HCEC 1CT (cell line): ENCODE measurements at places on chromosomes 13 and 19.

DNA sequence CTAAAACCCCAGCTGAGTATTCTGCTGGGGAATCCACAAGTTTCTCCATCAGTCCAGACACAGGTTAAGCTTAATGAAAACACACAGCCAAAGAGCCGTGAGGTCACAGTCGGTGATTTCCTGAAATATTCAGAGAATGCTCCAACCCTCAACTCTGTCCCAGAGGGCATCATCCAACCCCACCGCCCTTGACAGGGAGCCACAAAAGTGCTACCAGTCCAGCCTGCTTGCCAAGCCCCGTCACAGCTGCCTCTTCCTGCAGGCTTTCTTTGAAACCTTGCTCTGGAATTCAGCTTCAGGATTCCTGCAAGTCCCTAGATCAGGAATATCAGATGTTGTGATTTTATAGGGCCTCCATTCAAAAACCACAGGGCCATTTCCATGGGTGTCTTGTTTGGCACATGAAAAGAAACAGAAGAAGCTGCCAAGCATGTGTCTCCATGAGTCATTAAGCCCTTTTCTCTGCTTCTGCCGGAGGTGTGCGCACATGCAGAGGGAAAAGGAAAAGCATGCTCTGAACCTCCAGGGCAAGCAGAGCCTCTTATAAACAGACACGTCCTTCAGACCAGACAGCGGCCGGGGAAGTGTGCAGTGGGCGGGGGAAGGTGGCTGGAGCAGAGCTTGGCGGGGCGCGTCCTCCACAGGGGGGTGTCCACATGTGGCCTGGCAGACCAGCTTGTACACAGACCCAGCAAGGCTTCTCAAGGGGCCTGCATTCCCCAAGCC lies 164.7 kb downstream of the KATNAL1 start:
- peak; percentile 93 for DNase-seq

DNA sequence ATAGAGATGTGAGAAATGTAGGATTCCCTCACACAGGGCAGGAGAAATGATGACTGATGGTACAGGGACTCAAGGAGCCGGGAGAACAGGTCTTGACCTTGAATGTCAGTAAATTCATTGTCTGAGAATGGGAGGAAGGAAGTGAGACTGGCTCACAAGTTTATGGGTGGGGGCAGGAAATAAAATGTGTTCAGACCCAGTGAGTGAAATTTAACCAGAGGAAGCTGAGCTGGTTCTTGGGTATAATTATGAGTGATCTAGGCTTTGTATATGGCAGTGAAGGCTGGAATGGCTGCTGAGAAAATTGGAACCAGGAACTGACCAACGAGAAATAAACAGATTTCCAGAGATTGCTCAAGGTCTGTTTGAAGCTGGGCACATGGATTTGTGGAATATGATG lies 6.3 kb upstream of the IGSF23 start:
- peak; percentile 70 for DNase-seq

GRCh38 chr13:99821741-99822140 lies 149.8 kb downstream of the ZIC5 start:
- DNase-seq = no peak

DNA sequence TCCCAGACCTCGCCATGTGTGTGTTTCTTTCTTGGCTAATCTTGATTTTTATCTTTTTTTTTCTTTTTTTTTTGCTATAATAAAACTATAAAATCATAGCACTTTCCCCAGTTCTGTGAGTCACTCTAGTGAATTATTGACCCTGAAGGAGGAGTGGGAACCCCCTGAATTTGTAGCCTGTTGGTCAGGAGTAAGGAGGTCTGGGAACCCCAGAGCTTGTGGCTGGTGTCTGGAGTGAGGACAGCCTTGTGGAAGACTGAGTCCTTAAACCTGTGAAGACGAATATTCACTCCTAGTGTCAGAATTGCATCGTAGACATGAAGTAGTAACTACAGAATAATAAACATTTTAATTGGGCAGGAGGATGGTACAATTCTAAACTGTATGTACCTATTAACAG lies 7.4 kb downstream of the EID2B start:
- no peak for DNase-seq

DNA sequence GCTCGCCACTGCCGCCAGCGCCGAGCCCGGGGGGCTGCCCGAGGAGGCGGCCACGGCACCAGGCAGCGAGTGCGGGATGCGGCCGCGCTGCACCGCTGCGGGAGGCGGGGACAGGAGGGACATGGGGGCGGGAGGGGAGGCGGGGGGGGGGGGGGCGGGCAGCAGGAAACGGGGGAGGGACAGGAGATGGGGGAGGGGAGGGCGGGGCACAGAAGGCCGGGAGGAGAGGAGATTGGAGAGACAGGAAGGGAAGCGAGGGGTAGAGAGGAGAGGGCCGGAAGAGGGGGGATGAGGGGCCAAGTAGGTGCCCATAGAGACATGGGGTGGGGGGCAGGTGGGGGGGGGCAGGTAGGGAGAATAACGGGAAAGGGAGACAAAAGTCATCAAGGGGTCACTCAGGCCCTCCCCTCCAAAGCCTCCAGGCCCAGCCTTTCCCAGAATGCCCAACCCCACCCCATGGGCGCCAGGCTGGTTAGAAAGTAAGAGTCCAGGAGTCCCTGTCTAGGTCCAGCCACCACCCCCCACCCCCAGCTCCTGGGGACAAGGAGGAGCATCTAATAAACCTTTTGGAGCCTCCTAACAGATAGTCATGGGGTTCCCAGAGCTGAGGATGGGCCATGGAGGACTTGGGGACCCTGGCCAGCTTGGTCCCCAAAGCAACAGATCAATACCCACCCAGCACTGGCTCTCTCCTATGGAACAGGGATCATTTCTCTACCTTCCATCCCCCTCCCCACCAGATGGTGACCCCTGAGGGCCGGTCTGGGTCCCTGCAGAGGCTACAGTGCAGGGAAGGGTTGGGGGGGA lies 9.5 kb downstream of the NR2F6 start:
- peak; percentile 33 for DNase-seq

GRCh38 chr19:4474514-4475022 lies 2.5 kb downstream of the HDGFL2 start:
- peak; percentile 43 for DNase-seq

- peak; percentile 40 for DNase-seq
Measured at GRCh38 chr19:53908106-53908934, 758 bp upstream of the CACNG7 start.

DNA sequence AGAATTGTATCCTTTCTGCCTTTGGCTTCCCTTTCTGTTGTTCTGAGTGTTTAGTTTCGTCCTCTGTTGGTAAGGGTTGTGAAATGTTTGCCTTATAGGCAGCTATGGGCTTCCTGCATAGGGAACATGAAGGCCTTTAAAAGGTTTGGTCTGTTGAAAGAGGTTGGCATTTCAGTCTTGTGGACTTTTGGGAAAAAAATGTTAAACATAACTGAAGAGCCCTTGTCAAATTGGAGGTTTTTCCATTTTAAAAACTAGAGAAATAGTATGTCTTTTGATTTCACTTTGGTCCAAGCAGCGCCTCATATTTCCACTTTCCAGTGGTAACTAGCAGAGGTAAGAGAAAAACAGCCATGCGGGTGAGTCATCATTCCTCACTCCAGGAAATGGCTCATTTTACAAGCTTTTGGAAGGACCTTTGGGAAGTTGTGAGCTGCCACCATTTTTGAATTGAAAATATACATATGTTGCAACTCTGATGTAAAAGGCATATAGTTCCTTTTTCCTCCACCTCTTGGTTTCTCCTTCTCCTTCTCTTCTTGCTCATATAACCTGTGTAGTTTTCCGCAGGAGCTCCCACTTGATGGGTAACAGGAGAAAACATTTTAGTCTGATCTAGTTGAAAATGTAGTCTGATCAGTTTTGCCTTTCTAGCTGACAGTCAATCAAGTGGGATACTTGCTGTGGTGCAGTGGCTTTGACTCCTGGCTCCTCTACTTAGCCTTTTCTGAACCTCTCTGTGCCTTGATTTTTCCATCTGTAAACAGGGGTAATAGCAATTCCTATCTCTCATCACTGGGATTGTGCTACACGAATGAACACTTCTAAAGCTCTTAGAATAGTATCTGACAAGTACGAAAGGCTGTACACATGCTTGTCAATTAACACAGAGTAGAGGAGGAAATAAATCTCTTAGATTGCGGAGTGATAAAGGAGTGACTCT lies 23.0 kb downstream of the GPC6 start:
- DNase-seq = peak; percentile 96

DNA sequence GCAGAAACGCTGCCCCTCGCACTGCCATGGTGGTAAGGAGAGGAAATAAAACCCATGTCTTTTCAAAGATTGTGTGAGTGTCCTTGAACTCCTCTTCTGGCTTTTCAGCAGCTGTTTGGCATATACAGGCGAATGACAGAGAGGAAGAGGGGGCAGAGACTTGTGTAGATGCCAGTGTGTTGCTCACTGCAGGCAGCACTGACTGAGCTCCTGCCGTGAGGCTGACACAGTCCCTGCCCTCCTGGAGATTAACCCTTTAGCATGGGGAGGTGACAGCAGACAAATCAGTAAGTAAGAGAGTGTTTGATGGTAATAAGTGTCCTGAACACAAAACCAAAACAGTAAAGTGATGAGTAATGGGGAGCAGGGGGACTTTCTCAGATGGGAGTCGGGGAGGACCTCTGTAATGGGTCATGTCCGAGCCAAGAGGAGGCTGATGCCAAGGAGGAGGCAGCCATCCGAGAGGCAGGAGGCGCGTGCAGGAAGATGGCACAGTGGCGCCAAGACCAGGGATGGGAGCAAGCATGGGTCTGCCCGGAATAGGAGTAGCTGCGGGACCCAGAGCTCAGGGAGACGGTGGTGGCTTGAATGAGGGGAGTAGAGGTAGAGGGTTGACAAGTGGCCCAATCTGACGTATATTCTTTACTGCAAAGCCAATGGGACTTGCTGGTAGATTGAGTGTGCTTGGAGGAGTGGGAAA lies 182.2 kb downstream of the FOXO1 start:
- DNase-seq = no peak

DNA sequence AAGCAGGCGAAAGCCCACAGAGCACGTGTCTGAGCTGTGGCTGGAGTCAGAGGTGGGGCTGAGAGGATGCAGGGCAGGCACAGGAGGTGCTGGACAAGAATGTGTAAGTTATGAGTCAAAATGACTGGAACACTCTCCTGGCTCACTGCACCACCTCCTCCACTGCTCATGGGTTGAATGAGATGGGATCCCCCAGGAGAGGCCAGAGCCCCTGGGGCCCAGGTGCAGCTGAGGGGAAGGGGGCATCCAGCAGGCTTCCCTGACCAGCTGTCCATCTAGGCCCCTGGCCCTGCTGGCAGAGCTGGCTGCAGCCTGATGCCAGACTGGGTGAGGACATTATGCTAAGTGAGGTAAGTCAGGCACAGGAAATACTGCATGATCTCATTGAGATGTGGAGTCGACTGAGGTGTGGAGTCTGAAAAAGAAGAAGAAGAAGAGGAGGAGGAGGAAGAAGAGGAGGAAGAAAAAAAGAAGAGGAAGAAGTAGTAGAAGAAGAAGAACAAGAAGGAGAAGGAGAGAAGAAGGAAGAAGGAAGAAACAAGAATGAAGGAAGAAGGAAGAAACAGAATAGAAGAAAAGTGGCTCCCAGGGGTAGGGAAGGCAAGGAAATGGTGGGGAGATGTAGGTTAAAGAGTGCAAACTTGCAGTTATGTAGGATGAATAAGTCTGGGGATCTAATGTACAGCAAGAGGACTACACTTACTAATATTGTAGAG lies 747.4 kb downstream of the UQCRFS1 start:
- DNase-seq = no peak

- no peak for DNase-seq
Measured at GRCh38 chr19:16402041-16402440, 69.7 kb downstream of the EPS15L1 start.

DNA sequence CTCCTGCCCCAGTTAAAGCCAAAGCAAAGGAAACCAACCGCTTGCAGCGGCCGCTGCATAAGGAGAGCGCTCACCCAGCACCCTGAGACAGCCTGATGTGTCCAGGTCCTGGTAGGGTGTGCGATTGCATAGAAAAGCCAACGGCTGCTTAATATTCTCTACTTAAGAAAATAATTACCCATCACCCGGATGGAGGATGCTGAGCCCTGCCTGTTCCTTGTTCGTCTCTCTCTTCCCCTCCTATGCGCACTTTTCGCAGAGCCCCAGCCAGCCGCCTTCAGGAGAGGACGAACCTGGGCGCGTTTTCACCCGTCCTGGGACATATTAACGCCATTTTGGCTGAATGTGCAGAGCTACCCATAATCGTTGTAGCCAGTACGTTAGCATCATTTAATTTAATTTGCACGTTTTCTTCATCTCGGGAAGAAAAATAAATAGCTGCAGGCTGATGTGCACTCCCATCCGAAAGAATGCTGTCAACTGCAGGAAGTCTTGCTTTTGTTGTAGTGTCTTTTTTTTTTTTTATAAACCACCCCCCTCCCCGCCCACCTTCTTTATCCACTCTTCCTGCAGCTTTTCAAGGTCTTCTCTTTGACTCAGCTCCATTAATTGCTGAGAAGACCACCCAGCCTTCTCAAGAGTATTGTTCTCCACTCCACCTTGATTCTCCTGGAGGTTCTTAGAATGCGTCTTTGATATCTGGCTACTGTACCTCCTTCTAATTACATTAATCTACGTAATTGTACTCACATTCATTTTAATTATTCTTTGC lies 214.5 kb downstream of the TEX29 start:
- no peak for DNase-seq

- DNase-seq = no peak
Measured at GRCh38 chr13:87872813-87873212, 201.6 kb downstream of the SLITRK5 start.

DNA sequence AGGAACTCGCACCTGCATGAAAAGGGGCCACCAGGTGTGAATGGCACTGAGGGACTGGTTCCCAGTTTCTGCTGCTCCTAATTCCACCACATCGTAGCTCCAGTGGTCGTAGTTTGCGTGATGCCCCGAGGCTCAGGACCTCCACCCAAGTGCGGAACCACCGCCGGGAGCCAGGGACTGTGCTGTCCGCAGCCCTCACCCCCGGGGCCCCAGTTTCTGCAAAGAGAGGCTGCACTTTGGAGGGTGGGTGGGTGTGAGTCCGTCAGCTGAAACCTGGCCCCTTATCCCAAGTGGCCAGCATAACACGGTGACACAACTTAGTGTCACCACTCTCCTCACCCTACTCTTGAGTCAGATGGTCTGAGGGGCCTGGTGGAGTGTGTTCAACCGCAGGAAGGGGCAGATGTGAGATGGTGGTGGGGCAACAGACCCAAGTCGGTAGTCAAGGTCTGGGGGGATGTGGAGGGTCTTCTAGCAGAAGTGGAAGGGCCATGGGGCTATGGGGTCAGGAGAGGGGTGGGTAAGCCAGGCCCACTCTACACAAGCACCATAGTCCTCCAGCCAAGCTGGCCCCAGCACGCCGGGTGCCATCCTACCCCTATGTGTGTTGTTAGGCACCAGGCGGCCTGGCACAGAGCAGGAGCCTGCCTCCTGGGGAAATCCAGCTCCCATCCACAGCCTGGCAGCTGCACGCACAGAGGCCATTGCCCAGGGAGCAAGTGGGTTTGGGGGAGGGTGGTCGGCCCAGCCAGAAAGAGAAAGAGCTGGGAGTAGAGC lies 1301.6 kb downstream of the UQCRFS1 start:
- no peak for DNase-seq

GRCh38 chr19:10209315-10209714 lies 14.6 kb upstream of the DNMT1 start:
- DNase-seq = peak; percentile 71
